GDM1 (cell line): ENCODE measurements at places on chromosomes 1 and 21.

DNA sequence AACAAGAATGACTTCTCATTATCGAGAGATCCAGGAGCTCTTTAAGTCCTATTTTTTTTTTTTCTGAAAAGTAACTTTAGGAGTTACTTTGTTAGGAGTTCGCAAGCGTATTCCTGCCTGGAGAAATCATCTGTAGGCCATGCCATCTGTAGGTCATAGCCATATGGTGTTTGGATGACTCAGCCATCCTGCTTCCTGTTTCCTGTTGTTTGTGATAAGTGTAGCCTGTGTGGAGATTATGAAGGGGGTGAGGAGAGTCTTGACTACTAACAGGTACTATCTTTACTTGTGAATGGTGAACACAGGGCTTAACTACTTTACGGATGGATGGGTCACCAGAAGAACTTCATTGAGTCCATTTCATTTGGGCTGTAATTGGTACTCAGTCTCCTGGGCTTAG, 327.2 kb downstream of the PTPRU start:
- no peak for DNase-seq

- DNase-seq, result no peak
Observed at GRCh38 chr1:23585321-23586022, 26.2 kb upstream of the ID3 start.

DNA sequence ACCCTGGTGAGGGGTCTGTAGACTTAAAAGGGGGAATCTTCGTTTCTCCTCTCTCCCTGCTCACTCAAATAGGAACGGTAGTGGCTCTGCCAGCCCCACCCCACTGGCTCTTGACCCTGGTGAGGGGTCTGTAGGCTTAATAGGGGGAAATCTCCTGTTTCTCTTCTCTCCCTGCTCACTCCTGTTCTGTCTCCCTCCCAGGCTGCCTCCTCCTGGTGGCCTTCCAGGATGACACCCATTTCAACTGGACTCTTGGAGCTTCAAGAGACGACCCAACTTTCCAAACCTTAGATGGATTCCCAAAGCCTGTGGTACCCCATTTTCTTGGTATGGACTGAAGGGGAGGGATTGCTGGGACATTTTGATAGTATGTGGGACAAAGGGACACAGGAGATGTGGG, 1.4 kb upstream of the EPHB2 start:
- no peak for DNase-seq

- no peak for DNase-seq
Observed at GRCh38 chr1:169959686-169960085, 66.0 kb upstream of the SCYL3 start.

GRCh38 chr1:107532318-107532717, 391.5 kb downstream of the NTNG1 start:
- no peak for DNase-seq
